ENCODE measurements at places on chromosomes 12 and 14. TPM values are rescaled to one million over a fixed set of nuclear protein-coding genes. Genes with fewer than 3 reads are reported as not detected.

Gene SERPINA3
- not detected for total RNA-seq

Gene BHLHE41
- 0.08 TPM for total RNA-seq

Gene RERG
- total RNA-seq, result 1.2 TPM

Gene SLC6A13
- total RNA-seq, result 1.1 TPM

Gene P2RX7
- 4.3 TPM for total RNA-seq

All from naive thymus-derived CD8-positive, alpha-beta T cell (primary cell).